ENCODE measurements at places on chromosomes 5 and 9.

- no peak for DNase-seq
These were observed 78.6 kb downstream of the PCDH1 start for GRCh38 chr5:141799507-141800167.

GRCh38 chr5:179289756-179290385 lies 55.4 kb downstream of the ADAMTS2 start:
- no peak for DNase-seq

DNA sequence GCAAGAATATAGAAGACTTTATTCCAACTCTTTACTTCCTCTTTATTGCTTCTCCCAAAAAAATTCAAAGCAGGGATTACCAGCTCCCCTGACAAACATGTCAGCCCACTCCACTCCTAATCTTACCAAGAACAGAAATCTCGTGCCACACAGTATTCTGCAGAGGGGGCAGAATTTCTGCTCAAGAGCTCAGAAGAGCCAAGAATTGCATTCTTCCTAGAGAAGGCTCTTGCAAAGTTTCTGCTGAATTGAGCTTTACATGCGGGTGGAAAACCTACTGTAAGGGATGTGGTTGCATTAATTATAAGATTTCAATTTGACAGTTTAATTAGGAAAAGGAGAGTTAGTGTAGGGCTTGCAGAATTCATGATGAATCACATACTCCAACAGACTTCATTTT lies 428.5 kb downstream of the CETN3 start:
- no peak for DNase-seq

DNA sequence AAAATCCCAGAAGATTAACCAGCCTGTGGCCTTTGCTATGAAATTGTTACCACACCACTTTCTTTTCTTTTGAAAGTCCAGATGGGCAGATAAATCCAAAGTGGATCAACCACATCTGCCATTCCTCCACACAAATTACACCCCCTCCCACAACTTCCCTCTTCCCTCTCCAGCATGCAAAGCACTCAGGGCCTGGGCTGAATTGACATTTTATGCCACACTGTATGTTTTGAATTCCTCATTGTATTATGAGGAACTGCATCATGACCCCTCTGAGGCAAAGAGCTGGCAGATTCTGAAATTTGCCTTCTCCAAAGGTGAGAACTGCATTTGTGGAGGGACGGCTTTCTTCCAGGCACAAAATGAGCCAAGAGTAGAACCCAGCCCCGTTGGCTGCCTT lies 589.2 kb upstream of the KLF4 start:
- DNase-seq: no peak

- no peak for DNase-seq
These were observed 176.8 kb downstream of the ISOC1 start for GRCh38 chr5:129271308-129271707.

- no peak for DNase-seq
These were observed 792.8 kb upstream of the NUDT12 start for GRCh38 chr5:104355350-104355749.

DNA sequence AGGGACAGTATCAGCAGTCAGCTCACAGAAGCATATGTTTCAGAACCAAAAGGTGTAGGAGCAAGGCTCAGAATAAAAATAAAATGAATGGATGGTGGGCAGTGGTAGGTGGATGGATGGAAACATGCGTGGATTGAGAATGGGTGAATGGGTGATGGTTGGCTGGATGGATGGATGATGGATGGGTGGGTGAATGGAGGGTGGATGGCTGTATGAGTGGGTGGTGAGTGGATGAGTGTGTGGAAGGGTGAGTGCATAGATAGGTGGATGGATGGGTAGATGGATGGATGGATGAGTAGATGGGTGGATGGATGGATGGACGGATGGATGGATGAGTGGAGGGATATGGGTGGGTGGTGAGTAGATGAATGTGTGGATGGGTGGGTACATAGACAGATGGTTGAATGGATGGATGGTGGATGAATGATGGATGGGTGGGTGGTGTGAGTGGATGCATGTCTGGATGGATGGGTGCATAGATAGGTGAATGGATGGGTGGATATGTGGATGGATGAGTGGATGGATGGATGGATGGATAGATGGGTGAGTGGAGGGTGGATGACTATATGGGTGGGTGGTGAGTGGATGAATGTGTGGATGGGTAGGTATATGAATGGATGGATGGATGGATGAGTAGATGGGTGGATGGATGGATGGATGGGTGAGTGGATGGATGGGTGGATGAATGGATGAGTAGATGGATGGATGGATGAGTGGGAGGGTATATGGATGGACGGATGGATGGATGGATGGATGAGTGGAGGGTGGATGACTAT lies 164.2 kb downstream of the C9orf50 start:
- no peak for DNase-seq
